Pulmonary artery endothelial cell (primary cell): ENCODE measurements at places on chromosomes 6 and 20. TPM values are rescaled to one million over a fixed set of nuclear protein-coding genes. Genes with fewer than 3 reads are reported as not detected.

ATP9A gene
- 31.1 TPM in 2 replicates for total RNA-seq

RIPPLY2 gene
- total RNA-seq: under 0.01 TPM in 1 of 2 replicates, not detected in the other

LY6G6F gene
- not detected in 2 replicates for total RNA-seq

STX11 gene
- 9.4 and 12.9 TPM in 2 replicates for total RNA-seq

SSTR4 gene
- not detected in 2 replicates for total RNA-seq

MYBL2 gene
- total RNA-seq: 26.6 and 41.9 TPM in 2 replicates

RWDD2A gene
- total RNA-seq: 3.1 and 4.6 TPM in 2 replicates

LY6G6C gene
- total RNA-seq: not detected in 2 replicates

PRPH2 gene
- 0.13 and 0.21 TPM in 2 replicates for total RNA-seq

MMP24 gene
- total RNA-seq: 0.33 and 0.78 TPM in 2 replicates

EYA4 gene
- 0.07 TPM in 1 of 2 replicates, not detected in the other for total RNA-seq

PXDC1 gene
- total RNA-seq: 96.0 and 104 TPM in 2 replicates

GGTLC1 gene
- total RNA-seq: not detected in 2 replicates

CALHM4 gene
- total RNA-seq: 0.13 and 0.28 TPM in 2 replicates

HLA-DQB2 gene
- total RNA-seq: not detected in 2 replicates

HSPA12B gene
- total RNA-seq: 4.7 and 7.9 TPM in 2 replicates

ELOVL2 gene
- not detected in 2 replicates for total RNA-seq

ADNP gene
- total RNA-seq: 29.3 and 30.8 TPM in 2 replicates

LHFPL5 gene
- total RNA-seq: not detected in 2 replicates

ZNF335 gene
- 9.5 and 14.6 TPM in 2 replicates for total RNA-seq

COL9A3 gene
- 0.04 and 0.20 TPM in 2 replicates for total RNA-seq

KIF25 gene
- not detected in 2 replicates for total RNA-seq

FAM83C gene
- not detected in 2 replicates for total RNA-seq

SLC35D3 gene
- not detected in 2 replicates for total RNA-seq

UNC5CL gene
- 0.04 and 0.07 TPM in 2 replicates for total RNA-seq

RBM38 gene
- total RNA-seq: 18.2 and 21.8 TPM in 2 replicates

MARCKS gene
- total RNA-seq: 171 TPM in 2 replicates

RUNX2 gene
- not detected in 2 replicates for total RNA-seq

OR2H1 gene
- not detected in 2 replicates for total RNA-seq

BPI gene
- not detected in 2 replicates for total RNA-seq

ARMC2 gene
- 0.99 and 1.1 TPM in 2 replicates for total RNA-seq

BTNL2 gene
- not detected in 2 replicates for total RNA-seq

RSPO4 gene
- not detected in 2 replicates for total RNA-seq

SLC24A3 gene
- not detected in 2 replicates for total RNA-seq

BPIFB4 gene
- not detected in 2 replicates for total RNA-seq

MATN4 gene
- not detected in 2 replicates for total RNA-seq

ZNF165 gene
- 0.33 and 0.35 TPM in 2 replicates for total RNA-seq

TRIM31 gene
- not detected in 2 replicates for total RNA-seq

SNPH gene
- 6.4 and 14.0 TPM in 2 replicates for total RNA-seq

ADGB gene
- not detected in 2 replicates for total RNA-seq

WFDC5 gene
- total RNA-seq: not detected in 2 replicates
